Fibroblast of villous mesenchyme (primary cell): ENCODE measurements at places on chromosomes 1 and 21. TPM values are rescaled to one million over a fixed set of nuclear protein-coding genes. Genes with fewer than 3 reads are reported as not detected.

DNA sequence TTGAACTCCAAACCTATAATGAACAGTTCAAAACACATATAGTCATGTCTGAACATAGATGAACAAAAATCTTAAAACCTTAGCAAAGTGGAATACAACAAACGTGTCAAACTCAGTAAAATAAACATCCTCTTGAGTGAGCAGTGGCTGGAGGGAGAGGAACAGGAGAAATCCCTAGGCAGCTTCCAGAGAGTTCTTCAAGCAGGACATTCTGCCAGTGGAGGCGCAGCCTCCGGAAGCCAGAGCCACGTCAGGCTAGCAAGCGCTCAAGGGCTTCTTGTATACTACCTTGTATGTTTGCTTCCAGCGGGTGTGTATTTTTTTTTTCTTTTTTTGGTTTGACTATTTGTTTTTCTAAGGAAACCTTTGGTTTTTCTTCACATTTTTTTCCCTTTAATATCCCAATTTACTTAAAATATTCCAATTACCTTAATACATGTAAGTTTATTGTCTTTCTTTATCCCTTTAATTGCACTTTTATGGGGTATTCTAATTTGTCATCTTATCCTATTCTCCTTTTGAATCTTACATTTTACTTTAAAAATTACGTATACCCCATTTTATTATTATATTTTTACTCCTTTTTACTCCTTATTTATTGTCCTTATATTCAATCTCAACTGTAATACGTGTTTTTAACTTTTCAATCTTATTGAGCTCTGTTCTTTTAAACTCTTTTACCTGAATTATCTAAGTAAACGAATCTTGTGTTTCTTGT, 42.0 kb downstream of the COLGALT2 start:
- DNase-seq = no peak

DNA sequence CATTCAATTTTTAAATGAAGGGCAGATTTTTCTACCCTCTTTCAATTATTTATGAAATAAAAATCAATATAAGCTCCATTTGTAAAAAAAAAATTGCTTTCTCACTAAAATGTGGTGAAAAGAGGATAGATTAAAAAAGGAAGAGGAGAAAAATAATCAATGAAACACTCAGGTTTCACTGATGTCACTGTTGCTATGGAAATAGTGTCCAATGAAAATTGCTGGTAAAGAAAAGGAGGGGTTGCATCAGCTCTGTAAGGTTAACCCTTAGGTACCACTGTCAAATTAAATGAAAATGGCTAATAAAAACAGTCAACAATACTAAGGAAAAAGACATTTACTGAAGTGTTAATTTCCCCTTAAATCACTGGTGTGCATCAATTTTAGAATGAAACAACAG, 91.6 kb upstream of the TTC39A start:
- peak; percentile 79 for DNase-seq

DNA sequence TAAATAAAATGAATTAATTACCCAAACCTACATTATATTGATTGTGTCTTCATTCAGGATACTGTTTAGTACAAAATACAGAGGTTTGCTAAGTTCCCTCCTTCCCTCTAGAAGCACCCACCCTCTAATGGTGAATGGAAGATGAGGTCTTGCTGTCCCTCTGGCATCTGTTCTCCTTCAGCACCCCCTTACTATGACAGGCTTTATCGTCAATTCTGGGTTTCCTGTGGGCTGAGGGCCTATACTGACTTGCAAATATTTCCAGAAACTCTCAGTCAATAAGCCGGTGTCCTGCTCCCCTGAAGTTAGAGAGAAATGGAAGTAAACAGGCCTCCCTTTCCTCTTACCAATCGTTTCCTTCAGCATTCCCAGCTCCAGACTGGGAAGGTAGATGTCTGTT, 13.2 kb downstream of the LAX1 start:
- no peak for DNase-seq

DNA sequence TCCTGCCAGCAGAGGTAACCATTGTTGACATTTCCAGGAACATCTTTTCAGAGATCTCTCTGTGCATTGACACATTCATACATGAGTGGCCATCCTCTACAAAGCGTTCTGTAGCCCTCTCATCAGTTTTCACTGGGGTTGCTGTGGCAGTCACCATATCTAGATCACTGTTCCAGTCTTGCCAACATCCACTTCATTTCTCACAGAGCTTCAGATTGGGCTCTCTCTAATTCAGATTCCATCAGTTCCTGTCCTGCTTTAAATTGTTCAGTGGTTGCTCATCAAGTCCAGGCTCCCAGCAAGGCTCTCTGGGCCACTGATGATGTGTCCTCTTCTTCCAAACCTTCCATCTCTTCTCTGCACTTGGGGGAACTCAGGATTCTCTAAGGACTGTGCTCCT, 173.7 kb downstream of the KCNJ6 start:
- DNase-seq = no peak

DNA sequence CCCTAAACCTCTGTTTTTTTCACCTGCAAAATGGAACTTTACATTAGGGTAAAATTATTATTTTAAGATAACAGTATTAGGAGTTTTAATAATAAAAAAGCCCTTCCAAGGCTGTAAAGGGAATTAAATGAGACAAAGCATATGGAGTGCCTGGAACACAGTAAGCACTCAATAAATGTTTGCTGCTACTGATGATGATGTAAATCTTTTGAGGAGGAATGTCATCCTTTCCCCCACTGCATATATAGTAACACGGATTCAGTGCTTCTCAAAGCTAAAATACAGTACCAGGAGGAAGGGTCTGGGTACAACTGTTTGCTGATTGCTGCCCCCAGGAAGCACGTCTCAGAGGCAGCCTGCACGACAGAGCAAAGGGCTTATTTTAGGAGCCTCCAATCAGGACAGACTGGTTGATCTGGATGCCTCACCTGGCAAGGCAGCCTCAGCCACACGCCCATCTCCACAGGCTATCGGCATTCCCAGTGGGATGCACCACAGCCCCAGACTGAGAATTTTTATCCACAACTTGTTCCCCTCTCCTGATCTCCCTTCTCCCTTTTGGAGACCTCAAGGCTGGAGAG, 64.4 kb downstream of the GADD45A start:
- no peak for DNase-seq

The ANGPTL7 gene
- total RNA-seq = not detected in 2 replicates
